ENCODE measurements at places on chromosomes 7 and 10.

DNA sequence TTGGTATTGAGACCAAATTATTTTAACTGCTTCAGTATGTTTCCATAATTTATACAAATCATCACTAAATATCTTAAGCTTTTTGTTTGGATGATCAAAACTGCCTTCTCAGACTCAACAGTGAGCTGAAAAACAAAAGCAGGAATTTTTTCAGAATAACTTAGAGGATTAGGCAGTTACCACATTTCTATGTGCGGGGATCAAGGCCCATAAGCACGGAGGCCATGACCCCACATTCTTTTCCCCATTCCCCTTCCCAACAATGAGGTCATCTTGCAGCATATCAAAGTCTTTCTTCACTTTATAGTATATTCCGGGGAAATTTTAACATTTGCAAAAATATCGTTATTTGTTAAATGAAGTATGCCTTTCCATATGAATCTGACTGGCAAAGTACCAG is 125.8 kb downstream of the ELMO1 start:
- no peak for DNase-seq

DNA sequence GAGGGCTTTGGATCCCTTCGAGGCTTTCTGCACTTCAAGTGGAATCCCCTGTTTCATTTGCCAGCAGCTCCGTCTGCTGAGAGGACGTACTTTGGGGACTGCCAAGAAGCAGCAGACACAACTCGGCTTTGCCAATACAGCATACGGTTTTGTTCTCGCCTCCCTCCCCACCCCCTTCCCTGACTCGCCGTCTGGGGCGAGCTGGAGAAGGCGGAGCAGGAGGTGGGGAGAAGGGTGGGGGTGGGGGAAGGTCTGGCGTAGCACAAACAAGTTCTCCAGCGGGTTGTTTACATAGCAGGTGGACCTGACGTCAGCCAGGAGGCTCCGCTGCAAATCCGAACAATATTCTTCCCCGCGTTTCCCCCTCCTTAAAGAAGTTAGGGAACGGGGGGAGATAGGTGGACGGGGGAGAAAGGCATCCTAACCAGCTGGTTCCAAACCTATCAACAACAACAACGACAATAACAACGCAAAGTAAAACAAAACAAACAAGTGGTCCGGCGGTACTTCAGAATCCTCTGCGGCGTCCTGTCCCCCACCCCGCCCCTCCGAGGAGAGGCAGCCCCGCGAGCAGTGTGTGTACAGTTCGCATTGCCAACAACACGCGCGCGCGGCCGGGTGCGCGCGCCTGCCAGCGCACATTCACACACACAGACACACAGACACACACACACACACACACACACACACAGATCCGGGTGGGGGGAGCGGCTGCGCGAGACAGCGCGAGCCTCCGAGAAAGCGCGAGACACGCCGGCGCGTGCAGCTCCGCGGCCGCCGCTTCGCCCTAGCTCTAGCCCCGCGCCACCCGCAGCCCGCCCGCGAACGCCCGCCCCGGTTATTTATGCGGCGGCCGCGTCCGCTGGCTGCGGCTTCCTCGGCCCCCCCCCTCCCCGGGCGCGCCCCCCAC is 167.0 kb upstream of the PPP1R3A start:
- DNase-seq: no peak

- DNase-seq: no peak
These were observed 139.2 kb downstream of the ELMO1 start for GRCh38 chr7:37309493-37309892.

DNA sequence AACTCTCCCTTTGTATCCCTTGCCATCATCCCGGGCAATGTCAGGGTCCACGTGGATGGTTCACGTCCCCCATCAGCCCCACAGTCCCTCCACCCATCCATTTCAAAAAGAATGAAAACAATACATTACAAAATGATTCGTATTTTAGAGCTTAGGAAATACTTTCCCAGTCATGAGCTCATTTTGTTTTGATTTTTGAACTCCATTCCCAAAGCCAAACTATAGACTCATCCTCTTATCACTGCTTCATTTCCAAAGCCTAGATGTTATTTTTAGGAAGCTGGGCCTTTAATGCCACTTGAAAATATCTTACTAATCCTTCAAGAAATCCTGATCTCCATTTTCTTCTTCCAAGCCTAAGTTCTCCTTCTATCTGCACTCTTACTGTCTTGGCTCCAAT is 72.1 kb downstream of the WNT2 start:
- DNase-seq: no peak
